ENCODE measurements at places on chromosomes 3 and 15. TPM values are rescaled to one million over a fixed set of nuclear protein-coding genes. Genes with fewer than 3 reads are reported as not detected.

GRCh38 chr15:86115145-86115801 lies 35.6 kb downstream of the AGBL1 start:
- no peak for DNase-seq

- DNase-seq = peak; percentile 66
These were observed 17.6 kb upstream of the ALDH1L1 start for GRCh38 chr3:126197854-126198584.

- no peak for DNase-seq
These were observed 44.1 kb downstream of the CPN2 start for GRCh38 chr3:194306771-194307640.

DNA sequence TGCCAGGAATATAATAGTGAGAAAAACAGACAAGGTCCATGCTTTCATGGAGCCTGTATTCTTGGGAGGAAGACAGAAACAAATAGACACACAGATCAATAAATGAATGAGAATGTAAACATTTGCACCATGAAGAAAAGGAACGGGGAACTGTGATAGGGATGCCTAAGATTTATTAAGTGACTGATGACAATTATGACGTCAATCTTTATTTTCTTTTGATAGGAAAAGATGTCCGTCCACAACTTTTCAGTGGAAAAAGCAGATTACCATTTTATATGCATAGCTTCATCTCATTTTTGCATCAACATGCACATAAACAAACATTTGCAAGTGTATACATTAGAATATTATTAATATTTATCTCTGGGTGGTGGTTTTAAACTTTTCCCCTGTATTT lies 27.9 kb upstream of the WNT5A start:
- DNase-seq = no peak

Gene PHLDB2
- 49.4 TPM for total RNA-seq

- peak; percentile 12 for DNase-seq
These were observed 193.6 kb downstream of the CLSTN2 start for GRCh38 chr3:140128631-140129030.

Gene RARB
- 3.8 TPM for total RNA-seq
